ENCODE measurements at places on chromosomes 16 and 17. TPM values are rescaled to one million over a fixed set of nuclear protein-coding genes. Genes with fewer than 3 reads are reported as not detected.

DNA sequence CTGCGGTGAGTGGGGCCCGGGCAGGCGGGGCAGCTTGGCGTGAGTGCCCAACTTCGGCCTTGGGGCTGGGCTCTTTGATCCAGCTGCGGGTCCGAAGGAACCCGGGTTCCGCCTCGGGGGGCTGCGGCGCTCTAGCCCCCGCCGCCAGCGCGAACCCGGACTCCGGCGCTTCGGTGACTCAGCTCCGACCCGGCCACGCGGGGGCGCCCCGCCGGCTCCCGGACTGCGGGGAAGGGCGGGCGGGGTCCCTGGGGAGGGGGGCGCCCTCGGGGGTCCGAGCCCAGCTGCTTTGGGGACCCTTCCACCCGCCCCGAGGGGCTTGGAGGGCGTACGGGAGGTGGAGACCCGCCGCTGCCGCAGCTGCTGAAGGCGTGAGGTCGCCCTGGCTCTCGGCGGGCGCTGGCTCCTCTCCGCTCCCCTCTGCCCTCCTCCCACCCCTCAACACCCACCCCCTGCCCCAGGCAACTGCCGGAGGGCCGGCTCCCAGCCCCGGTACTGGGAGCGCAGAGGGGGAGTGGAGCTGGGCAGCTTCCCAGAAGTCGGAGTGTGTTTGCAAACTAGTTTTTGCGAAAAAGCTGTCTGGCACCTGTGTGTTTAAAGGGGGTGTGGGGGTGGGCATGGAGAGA, 516 bp downstream of the CPNE2 start:
- H3K4me1 ChIP-seq, result peaks cover 31% of the 10 kb centered on the region
- H3K27ac ChIP-seq, result no peak overlapping the region
- no peaks in the 10 kb centered on the region for H3K36me3 ChIP-seq
- DNase-seq, result peak; percentile 41

DNA sequence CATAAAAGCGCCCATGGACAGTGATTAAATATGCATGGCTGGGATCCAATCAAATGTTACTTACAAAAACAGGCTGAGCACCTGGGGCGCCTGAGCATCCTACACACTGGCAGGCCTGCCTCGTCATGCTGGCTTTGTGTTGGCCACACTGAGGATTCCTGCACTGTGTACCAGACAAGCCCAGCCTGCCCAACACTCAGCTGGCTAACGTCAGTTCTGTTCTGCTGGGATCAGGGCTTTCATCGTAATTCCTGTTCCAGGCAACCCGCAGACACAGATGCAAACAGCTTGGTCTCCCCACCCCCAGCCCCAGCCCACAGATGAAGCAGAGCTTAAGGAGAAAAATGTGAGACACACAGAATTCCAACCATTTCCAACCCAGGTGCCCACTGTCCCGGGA, 30.7 kb downstream of the PIMREG start:
- no peak overlapping the region for H3K4me3 ChIP-seq
- no peak for DNase-seq
- H3K27me3 ChIP-seq, result no peaks in the 10 kb centered on the region
- no peaks in the 10 kb centered on the region for H3K4me1 ChIP-seq
- H3K27ac ChIP-seq, result no peak overlapping the region

- no peaks in the 10 kb centered on the region for H3K27me3 ChIP-seq
Observed at GRCh38 chr17:55549140-55549539, 37.9 kb upstream of the SMIM36 start.

DNA sequence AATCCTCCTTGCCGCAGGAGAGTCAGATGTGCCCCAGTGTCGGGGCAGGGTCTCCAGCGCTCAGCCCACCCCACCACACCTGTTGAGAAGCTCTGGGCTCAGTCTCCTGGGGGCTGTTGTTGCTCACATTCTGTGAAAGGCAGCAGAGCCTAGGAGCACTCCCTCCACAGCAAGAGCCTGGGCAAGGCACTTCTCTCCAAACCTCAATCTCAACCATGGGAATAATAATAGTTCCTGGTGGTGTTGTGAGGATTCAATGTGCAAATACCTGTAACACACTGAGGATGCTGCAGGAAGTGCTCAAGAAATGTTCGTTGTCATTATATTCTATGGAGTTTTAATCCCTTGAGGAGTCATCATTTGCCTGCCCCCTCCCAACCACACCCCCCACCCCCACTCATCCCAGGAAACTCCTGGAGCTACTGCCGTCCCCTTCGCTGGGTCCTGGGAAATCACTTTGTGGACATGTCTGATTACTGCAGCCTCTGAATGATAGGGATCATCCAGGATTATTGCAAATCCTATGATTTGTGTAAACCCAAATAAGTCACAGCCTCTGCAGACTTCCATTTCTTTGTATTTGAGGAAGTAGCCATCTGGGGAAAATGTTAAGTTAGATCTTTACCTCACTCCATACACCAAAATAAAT, 61.5 kb downstream of the CCT6B start:
- H3K36me3 ChIP-seq, result no peaks in the 10 kb centered on the region
- H3K4me3 ChIP-seq, result no peak overlapping the region
- H3K27ac ChIP-seq, result no peak overlapping the region
- DNase-seq, result no peak

The C16orf96 gene
- total RNA-seq, result 0.44 TPM

GRCh38 chr17:74957935-74958740, 14.4 kb downstream of the HID1 start:
- peak; percentile 69 for DNase-seq
- H3K36me3 ChIP-seq, result no peaks in the 10 kb centered on the region
- no peak overlapping the region for H3K27ac ChIP-seq
- H3K4me1 ChIP-seq, result peaks cover 3% of the 10 kb centered on the region
- no peak overlapping the region for H3K4me3 ChIP-seq

The NHERF1 gene
- 39.8 TPM for total RNA-seq

GRCh38 chr17:39096508-39097149, 54.8 kb downstream of the PLXDC1 start:
- no peak overlapping the region for H3K4me3 ChIP-seq
- no peaks in the 10 kb centered on the region for H3K36me3 ChIP-seq
- H3K4me1 ChIP-seq, result no peaks in the 10 kb centered on the region
- no peak overlapping the region for H3K27ac ChIP-seq

The BEAN1 gene
- total RNA-seq, result 0.54 TPM

The LAT gene
- 8.5 TPM for total RNA-seq

The DNAH17 gene
- 0.24 TPM for total RNA-seq
